ENCODE measurements at places on chromosomes 11 and 22. TPM values are rescaled to one million over a fixed set of nuclear protein-coding genes. Genes with fewer than 3 reads are reported as not detected.

CRYBA4 gene
- not detected for total RNA-seq

TRIM49C gene
- not detected for total RNA-seq

GRCh38 chr11:91860661-91861060, 364.0 kb upstream of the FAT3 start:
- DNase-seq = no peak

DNA sequence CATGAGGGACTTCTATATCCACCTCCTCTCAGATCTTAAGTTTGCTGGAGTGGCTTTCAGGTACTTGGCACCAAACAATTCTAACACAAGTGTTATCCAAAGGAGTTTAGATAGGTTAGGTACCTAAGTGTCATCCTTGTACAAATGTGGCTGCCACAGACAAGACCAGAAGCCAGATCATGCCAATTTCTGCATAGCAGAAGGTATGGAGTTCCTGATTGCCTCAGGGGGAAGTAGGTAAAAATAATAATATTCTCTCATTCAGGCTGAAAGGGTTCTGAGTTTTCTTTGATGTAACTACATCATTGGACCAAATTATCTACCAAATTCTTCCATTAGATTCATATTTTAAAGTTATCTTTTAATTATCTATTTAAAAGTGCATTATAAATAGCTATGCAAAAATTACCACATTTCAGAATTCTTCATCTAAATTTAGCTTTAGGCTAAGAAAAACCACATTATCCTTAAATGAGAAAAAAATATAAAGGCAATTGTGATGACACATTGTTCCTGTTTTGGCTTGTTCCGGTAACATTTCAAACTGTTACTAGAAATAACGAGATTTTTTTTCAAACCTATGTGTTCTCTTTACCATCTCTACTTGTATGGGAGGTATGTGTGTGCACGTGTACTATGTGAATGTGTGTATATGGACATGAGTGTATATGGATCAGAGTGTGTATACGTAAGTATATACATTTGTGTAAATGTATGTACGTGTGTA, 66.2 kb upstream of the POU2AF2 start:
- no peak for DNase-seq

GRCh38 chr22:36292823-36293530, 40.0 kb downstream of the APOL1 start:
- DNase-seq = no peak

C11orf42 gene
- not detected for total RNA-seq

DNA sequence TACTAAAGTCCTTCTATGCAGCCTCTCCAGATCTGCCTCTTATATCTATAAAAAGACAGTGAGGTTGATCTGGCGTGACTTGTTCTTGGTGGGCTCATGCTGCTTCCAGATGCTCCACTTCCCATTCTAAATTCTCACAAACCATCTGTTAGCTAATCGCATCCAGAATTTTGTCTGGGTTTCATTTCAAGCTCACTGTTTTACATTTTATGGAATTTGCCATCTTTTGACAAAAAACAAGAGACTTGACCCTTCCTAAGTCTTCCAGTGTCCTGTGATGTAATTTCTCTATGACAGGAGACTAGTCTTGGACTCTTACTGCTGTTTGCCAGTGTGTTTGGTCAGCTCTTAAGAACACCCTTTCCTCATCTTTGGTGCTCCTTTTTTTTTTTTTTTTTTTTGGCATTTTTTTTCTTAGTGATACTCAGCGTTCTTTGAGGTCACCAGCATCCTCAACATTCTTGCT, 23.0 kb downstream of the CRKL start:
- DNase-seq = no peak

All from HepG2 (cell line).